ENCODE measurements at places on chromosomes 12 and 14.

DNA sequence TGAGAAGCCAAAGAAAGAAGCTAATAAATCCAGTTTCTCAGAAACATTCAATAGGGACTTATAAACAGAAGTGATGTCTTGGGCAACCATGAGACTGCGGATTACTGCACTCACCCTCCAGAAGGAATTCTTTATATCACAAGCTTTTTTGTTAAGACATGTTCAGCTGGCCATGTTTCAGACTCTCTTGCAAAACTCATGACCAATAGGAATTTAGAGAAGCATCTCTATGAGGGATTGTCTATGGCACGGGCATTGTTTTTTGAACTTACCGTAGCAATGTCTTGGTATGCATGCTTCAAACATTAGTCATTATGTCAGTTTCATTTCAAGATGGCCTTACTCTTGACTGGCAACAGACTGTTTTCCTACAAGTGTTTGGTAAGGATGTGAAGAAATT lies 15.5 kb upstream of the ZNF268 start:
- no peak for DNase-seq

- peak; percentile 88 for DNase-seq
These were observed at the start of gene SAV1 for GRCh38 chr14:50667996-50668825. Gene SAV1 (minus strand): TSS chr14:50668306. CDS start chr14:50667967, 339 bp downstream.

DNA sequence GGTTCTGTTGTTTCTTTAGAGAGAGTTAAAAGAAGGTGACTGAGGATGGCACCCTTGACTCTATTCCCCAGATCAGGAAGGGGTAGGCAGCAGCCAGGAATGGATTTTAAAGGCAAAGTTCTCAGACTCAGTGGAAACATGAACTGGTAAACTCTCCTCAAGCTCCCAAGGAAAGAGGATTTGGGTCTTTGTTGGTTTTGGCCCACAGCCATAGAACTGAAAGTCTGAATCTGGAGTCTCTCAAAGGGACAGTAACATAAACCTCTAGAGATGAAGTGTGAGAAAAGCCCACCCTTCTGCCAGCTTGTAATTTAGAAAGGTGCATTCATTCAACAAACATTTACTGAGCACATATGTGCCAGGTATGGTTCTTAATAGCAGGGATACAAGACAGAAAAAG lies 28.6 kb upstream of the BLTP3B start:
- DNase-seq: no peak

DNA sequence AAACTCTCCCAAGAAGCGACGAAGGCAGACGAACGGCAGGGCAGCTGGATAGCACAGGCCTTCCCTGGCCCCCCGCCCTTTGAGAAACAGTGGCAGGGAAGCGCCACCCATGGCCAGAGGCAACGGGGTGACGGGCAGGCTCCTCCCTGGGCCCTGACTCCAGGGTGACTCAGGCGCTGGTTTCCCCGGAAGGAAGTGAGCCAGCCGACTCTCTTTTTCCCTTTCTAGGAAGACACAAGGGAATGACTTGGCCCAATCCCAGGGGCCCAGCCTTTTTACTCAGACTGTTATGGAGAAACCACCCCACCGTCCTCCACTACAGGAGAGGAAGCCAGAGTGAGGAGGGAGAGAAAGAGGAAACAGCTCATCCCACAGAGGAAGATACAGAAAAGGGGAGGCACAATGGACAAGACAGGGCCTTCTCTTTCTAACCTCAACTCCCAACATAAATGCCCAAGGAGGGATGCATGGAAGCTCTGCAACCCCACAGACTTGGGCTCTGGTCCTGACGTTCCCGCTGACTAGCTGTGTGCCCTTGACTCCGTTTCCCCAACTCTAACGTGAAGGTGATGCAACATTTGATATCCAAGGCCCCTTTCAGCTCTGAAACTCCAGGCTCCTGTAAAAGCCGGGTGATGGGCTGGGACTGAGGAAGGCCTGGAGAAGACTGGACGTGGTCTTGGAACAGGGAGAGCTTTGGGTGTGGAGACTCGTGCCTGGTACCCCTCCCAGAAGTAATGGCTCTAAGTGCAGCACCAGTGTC lies 27.9 kb downstream of the ACTN1 start:
- no peak for DNase-seq

DNA sequence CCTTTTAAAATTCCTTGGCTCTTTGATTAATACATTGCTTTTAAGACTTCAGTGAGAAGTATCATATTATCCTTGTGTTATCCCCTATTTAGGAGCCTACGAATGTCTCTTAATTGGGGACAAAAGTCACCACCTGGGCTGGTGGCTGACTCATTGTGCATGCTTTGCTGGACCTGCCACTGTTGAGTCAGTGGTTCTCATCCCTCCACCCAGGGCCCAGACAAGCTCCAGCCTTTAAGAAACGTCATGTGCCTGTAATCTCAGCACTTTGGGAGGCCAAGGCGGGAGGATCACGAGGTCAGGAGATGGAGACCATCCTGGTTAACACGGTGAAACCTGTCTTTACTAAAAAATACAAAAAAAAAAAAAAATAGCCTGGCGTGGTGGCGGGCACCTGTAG lies 57.9 kb downstream of the OTX2 start:
- DNase-seq: no peak

DNA sequence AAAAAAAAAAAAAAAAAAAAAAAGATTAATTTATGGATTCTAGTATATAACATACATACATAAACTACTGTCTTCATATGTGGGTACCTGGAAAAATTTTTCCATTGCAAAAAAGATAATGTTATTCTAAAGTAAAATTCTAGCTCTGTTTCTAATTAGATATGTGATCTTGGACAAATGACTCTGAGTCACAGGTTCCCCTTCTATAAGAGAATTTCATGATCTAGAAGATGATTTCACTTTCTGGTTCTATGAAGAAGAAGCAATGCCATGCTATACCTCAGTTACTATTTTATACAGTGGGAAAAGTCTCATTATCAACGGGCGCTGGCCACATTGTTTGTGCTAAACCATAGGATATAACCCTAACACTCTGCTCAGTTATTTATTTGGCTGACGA lies 351.3 kb downstream of the ZFP36L1 start:
- no peak for DNase-seq

DNA sequence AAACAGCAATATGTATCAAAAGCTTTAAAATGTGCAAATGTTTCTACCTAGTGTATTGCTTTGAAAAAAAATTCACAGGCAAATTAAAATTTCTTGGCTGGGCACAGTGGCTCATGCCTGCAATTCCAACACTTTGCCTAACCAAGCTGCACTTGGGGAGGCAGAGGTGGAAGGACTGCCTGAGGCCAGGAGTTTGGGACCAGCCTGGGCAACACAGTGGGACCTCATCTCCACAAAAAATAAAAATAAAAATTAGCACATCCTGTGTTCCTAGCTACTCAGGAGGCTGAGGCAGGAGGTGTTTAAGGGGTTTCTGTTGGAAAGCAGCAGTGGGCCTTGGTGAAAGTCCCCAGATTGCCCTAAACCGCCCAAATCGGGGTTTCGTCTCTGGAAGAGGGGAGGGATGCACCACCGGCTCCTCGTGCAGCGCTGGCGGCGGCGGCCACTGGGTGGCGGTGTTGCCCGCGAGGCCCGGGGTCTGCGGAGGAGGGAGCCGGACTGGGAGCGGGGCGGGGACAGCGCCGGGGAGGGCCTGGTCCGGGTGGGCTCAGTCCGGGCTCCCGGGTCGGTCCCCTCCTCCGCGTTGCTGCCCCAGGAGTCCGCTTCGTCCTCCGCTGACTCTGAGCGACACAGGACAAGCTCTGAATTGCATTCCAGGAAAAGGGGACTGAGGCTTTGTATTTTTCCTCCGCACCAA lies 265.6 kb downstream of the AACS start:
- DNase-seq: peak; percentile 8

- no peak for DNase-seq
These were observed 255.8 kb upstream of the HMGA2 start for GRCh38 chr12:65568517-65568916.

DNA sequence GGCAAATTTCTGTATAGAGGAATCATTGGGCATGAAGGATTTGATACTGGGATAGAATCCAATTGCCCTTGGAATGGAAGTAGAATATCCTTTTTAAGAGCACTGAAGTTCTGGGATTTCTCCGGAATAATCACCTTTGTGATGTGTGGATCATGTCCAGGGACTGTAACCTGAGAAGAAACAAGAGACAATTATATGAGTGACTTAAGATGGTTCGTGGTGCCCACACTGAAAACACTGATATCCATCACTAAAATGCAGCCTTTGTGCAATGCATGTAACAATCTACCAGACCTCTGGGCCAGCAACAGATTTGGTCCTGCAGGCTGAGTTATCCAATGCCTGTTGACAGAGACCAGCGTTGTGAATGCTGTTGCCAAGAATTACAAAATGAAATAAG lies 48.5 kb downstream of the MDM2 start:
- DNase-seq: peak; percentile 94

DNA sequence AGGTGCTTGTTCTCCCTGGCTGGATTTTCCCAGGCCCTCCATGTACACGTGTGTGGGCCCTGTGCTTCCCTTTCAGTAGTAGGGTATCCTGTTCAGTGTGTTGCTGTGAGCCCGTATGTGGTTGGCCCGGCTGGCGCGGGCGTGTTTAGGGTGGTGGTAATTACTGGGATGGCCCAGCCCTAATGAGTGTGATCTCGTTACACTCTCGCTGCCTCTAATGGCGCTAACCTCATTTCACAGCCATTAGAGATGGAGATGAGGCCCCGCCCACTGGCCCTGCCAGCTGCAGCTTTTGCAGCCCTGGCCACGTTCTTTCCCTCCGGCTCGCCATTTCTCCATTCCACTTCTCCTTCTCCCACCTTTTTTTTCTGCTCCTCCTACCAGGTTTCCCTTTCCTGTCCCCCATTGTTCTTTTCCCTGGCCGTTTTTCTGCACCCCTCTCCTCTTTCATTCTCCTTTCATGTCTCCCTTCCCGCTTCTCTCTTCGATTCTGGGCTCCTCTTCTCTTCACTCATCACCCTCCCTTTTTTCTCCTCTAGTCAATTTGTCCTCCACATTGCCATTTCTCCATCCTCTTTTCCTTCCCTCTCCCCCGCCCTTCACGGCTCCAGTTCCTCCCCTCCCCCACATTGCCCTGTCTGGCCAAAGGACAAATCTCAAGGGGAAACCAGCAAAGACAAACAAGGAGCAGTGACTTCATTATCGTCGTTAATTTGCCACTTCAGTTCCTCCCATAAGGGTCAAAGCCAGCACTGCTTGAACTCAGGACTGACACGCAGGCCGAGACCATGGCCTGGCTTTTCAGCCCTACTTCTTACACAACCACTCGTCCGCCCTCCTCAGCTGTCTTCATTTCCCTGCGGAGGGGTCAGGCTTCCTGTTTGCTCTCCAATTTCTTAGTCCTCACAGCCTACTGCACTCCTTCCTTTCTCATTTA lies 6.8 kb downstream of the ZFHX2 start:
- peak; percentile 92 for DNase-seq

- DNase-seq: peak; percentile 46
These were observed 11.4 kb downstream of the TMEM121 start for GRCh38 chr14:105537580-105538474.

DNA sequence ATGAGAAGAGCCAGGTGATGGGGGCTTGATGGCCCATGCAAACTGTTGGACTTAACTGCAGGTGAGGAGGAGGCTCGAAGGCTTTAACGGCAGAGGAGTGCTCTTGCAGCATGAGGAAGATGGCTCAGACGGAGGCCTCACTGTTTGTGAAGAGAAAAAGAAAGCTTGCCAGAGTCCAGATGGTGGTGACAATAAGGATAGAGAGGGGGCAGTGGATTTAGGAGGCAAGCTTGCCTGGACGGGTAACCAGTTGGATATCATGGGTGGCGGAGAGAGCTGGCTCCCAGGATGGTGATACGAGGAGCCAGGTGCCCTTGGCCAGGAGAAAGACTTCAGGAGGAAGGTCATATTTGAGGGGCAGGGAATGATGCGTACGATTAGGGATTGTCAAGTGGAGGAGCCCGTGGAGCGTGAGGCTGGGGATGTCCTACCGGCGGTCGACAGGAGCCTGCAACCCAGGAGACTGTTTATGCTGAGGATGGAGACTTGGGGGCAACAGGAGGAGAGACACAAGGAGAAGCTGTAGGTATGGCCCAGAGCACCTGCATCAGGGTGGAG lies 71.8 kb downstream of the CACNA1C start:
- no peak for DNase-seq

DNA sequence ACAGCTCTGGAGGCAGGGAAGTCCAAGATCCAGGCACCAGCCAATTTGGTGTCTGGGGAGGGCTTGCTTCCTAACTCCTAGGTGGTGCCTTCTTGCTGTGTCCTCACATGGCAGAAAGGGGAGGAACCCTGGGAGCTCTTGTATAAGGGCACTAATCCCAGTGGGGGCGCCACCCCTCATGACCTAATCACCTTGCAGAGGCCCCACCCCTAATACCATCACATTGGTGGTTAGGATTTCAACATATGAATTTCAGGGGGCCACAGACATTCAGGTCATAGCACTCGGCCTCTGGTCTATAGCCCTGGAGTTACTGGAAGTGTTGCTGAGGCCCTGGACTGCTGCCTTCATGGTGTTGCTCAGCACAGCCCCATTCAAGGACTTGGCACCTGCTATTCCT lies 14.6 kb downstream of the PSMD9 start:
- no peak for DNase-seq

- DNase-seq: no peak
These were observed 16.5 kb downstream of the PWP1 start for GRCh38 chr12:107702106-107702505.

- no peak for DNase-seq
These were observed 30.7 kb downstream of the NOC4L start for GRCh38 chr12:132174839-132175490.

GRCh38 chr14:85596562-85596961 lies 66.6 kb downstream of the FLRT2 start:
- peak; percentile 97 for DNase-seq

DNA sequence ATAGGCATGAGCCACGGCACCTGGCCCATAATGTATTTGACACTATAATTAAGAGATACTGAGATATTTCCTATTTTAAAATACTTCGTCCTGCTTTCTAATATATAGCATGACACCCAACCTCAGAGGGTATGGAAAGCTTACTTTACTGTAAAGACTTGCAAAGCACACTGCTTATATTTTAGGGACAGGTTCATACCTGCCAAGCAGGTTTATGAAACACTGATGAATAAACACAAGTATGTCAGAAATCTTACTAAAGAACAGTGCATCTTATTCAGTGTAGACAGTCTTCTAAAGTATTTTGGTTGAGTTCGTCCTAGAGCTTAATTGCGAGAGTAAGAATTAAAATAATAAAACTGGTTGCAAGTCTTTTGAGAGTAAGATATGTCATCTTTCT lies 65.4 kb downstream of the PPFIBP1 start:
- no peak for DNase-seq

DNA sequence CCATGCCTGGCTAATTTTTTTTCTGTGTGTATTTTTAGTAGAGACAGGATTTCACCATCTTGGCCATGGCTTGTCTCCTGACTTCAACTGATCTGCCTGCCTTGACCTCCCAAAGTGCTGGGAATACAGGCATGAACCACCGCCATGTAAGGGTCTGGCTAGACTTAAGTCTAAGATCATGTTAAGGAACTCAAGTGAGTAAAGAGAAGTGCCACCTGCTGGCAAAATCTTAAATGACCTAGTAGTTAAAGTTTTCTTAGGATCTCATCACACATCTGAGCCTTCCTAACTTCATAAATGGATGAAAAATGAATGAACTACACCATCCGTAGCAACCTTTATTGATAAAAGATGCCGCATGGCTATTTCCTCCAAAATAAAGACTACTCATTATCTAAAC lies 1.7 kb upstream of the C12orf56 start:
- DNase-seq: peak; percentile 21

Data from NCI-H2171 treated with DMSO at 0.1 percent for 48 hours (cell line).